D721Med (cell line): ENCODE measurements at places on chromosomes 2 and 18.

DNA sequence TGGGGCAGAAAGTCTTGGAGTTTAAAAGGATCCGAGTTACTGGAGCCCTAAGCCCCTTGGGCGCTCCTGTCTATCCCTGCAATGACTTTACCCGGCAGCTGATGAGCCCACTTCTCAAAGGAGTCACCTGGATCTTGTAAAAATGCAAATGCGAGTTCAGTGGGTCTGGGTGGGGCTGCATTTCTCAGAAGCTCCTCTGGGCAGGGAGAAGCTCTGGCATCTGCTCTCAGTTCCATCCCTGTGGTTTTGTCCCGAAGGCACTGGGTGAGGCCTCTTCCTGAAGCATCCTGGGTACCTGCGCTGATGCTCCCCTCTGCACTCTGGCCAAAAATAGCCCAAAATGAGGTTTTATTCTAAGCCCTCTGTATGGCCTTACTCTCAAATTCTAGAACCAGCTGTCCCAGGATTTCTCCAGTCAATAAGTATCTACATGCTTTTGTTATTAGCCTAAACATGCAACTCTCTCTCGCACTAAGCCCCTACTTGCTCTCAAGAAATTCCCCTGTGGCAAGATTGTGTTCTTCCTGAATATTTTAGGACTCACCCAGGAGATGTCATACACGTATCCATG, 167.8 kb upstream of the APCDD1 start:
- DNase-seq: no peak

GRCh38 chr2:100924520-100925451, 77.3 kb upstream of the RPL31 start:
- DNase-seq: no peak

DNA sequence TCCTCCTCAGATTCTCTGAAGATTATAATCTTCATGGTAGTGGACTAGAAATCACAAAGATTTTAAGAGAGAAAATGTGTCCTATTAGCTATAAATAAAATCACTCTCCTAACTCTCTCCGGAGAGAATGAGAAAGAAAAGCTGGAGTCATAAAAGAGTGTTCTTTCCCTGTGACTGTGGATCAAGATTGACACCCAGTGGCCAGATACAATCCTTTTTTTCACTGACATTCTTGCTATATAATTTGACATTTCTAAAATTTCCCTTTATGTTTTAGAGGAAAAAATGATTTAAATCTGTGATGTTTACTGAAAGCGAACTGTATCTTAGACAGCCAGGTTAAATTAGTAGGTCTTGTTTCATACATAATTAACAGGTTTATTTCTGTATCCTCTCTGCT, 35.4 kb upstream of the LRP2 start:
- no peak for DNase-seq

- no peak for DNase-seq
These were observed 266.5 kb downstream of the PTGR3 start for GRCh38 chr18:74942319-74942910.

- no peak for DNase-seq
These were observed 360.3 kb downstream of the LRP1B start for GRCh38 chr2:141770530-141770929.

GRCh38 chr18:5167831-5168230, 29.2 kb downstream of the AKAIN1 start:
- no peak for DNase-seq

GRCh38 chr18:21991886-21992285, 177.5 kb upstream of the GATA6 start:
- no peak for DNase-seq

- no peak for DNase-seq
These were observed 10.2 kb upstream of the GPC1 start for GRCh38 chr2:240425236-240425615.

DNA sequence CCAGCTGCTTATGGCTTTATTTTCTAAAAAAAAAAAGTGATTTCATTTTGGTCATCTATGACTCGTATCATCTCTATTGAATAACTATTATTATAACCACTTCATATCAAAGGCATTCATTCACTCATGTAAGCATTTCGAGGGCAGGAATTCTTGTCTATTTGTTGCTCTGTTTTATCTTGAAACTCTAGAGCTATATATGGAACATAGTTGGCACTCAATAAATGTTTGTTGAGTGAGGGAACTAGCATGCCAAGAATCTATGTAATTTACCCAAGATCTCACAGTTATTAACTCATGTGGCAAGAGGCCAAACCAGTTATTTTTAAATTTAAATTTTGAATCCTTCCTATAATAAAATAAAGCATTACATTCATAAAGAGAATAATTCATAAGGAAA, 470.1 kb downstream of the TMX3 start:
- no peak for DNase-seq

GRCh38 chr18:24201699-24202687, 63.1 kb downstream of the CABYR start:
- DNase-seq: no peak

DNA sequence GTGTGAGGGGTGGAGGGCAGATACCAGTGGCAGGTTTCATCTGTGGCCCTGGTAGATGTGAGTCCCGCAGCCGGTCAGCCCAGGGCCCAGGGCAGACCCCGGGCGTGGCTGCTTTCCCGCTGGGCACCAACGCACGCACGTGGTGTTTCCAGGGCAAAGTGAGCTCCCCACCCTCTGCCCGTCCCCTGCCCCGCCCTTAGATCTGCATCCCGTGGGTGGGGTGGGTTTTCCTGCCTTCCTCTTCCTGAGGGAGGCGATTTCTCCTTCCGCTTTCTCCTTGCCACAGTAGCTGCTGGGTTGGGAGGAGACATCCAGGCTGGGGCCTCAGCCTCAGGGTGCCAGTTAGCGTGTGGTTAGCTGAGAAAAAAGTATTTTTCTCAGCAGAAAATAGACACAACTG, 49.6 kb downstream of the ODC1 start:
- no peak for DNase-seq

- DNase-seq: no peak
These were observed 13.5 kb upstream of the ZAP70 start for GRCh38 chr2:97699765-97700444.

- DNase-seq: no peak
These were observed 78.9 kb upstream of the YWHAQ start for GRCh38 chr2:9709539-9710285.

- no peak for DNase-seq
These were observed 54.2 kb downstream of the HK2 start for GRCh38 chr2:74887960-74888700.

DNA sequence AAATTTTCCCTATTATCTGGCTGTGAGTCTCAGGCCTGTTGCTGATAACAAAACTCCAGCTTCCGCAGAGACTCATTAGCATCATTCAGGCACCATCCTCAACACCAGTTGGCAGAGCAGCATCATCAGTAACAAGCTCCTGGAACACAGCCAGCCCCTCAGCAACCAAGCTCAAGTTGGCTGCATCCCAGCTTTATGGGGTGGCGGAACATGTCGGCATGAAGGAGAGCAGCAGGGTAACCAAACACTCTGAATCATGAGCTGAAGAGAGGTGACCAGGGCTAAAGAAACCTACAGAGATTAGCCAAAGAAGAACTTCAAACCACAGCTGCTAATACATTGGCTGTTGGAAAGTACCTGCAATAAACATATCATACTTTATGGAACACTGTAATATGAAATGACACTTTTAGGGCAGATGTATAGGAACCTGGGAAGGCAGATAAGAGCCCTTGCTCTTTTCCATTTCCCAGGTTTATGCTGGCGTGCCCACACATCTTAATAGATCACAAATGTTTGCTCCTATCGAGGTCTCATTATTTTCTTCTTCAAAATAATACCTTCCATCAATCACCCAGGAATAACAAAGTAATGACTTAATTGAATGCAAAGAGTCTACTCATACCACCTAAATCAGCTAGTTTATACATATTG, 63.8 kb downstream of the PDE11A start:
- DNase-seq: no peak
